ENCODE measurements at places on chromosomes 2 and 18.

- DNase-seq = no peak
These were observed 28.4 kb upstream of the IL36G start for GRCh38 chr2:112949456-112949855.

GRCh38 chr2:134123332-134123731 lies 130.5 kb upstream of the MGAT5 start:
- no peak for DNase-seq

GRCh38 chr2:196183528-196184231 lies 12.3 kb upstream of the STK17B start:
- DNase-seq = no peak

GRCh38 chr2:114001937-114002336 lies 112.0 kb downstream of the ACTR3 start:
- DNase-seq = no peak

DNA sequence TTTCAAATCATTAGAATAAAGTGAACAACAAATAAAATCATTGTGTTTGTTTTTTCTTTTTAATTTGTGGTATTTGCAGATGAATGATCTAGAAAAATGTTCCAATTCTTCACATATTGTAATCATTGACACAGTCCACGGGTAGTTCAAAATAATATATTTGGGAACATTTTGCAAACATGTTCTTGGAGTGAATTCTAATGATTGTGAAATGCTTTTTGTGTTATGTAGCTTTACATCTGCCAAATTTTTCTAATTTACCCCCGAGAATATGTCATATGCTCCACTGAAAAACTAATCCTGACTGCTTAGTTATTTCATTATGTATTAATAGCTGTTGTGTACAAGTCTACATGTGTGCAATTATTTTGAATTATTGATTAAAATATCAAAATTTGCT lies 1468.4 kb upstream of the NXPH2 start:
- DNase-seq = no peak

GRCh38 chr2:15937882-15938802 lies 2.2 kb upstream of the MYCN start:
- DNase-seq = no peak

- DNase-seq = no peak
These were observed 1.4 kb upstream of the FAM161A start for GRCh38 chr2:61855318-61855613.

DNA sequence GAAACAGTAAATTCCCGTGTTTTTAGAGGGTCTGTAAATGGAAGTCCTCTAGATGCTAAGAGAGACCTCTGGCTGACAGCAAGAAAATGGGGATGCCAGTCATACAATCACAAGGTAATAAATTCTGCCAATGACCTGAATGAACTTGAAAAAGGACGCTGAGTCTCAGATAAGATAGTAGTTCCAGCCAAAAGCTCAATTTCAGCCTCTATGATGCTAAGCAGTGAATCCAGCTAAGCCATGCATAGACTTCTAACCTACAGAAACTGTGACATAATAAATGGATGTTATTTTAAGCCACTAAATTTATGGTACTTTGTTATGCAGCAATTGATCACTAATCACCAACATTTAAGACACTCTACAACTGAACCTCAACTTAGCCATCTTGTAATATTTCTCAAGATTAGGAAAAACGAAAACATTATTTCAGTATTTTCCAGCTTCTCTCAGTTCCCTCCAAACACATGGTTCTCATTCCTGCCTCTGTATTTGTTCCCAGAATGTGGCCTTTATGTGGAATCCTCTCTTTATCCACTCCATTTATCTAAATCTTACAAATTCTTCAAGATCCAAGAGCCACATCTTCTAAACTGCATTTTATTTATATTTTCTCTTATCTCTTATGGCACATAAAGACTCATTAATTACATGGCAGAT lies 331.1 kb downstream of the GULP1 start:
- DNase-seq = no peak

GRCh38 chr2:220393711-220394110 lies 766.3 kb downstream of the SLC4A3 start:
- no peak for DNase-seq

DNA sequence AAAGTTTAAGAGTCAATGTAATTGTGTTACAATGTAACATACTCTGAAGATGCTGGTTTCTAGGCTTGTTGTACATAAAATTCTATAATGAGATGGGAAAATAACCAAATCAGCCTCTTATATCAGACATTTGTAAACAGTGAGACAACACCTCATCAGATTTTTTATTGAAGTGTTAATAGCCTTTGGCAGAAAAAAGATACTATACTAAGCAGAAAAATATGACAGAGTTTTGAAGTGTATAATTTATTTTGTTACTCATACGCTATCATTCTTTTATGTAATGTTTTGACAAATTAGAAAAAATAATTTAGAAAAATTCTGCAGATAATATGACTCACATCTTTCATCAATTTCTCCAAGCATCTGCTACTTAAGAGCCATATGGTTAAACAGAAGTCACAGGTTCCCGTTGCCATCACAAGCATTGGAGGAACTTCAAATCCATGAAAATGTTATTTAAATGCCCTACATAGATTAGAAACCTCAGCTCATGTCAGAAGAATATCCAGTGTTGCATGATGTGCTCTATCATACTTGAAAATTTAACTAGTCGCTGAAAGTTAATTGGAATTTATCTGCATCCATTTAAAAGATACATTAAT lies 535.4 kb downstream of the LRP1B start:
- DNase-seq = no peak

All from esophagus squamous epithelium (tissue), 5 donors.